AG09309 (cell line): ENCODE measurements at places on chromosomes 6 and 20.
A peak's percentile ranks its signal among the peaks of the same experiment; 100 is the strongest.

GRCh38 chr6:138026342-138026741 lies 80.9 kb downstream of the PERP start:
- no peak for DNase-seq

DNA sequence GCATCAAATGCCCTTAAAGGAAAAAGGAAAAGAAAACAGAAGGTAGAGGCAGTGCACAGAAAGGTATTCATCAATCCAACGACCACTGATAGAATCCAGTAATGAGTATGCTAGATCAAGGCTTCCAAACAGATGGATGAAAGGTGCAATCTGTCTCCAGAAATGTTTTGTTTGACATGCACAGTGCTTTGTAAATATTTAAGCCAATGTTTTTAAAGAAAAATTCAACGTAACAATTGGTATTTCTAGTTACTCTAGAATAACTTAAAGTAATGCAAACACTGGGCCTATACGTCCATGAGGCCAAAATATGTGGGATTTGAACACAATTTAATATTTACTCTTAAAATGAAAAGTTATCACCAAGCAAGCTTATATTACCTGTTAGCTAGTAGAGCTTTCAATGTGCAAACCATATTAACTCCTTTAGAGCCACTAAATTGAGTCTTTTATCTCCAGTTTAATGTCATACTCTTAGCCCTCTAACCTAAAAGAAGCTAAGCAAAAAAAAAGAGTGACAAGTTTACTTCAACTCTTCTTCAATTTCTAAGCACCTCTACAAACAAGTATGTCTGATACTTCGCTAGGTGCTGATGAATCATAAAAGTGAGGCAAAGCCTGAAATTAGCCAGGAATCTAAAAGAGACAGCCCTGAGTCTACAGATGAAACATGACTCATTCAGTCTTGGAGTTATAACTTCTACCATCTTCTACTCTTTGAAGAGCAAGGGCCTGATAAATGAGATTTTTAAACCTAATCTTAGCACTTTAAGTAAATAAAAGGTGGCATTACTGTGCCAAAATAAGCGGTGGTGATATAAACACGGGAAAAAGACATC lies 169.8 kb downstream of the PTPRK start:
- DNase-seq = no peak

DNA sequence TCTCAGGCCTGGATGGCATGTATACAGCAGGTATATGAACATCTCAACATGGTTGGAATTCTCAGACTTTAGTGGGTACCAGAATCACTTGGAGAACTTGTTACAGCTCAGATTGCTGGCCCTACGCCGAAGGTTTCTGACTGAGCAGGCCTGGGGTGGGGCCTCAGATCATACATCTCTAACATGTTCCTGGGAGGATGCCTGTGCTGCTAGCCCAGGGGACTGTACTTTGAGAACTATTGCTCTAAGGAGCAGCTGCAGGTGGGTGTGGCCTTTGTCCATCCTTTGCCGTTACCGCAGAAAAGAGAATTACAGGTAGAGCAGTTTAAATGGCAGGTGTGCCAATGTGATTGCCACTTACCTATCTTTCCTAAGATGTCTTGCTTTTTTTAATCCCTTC lies 310.5 kb upstream of the JAG1 start:
- DNase-seq = no peak

GRCh38 chr6:73521351-73521985 lies 636 bp upstream of the EEF1A1 start:
- peak; percentile 59 for DNase-seq

GRCh38 chr6:166930354-166930891 lies 25.9 kb downstream of the RNASET2 start:
- DNase-seq = no peak

DNA sequence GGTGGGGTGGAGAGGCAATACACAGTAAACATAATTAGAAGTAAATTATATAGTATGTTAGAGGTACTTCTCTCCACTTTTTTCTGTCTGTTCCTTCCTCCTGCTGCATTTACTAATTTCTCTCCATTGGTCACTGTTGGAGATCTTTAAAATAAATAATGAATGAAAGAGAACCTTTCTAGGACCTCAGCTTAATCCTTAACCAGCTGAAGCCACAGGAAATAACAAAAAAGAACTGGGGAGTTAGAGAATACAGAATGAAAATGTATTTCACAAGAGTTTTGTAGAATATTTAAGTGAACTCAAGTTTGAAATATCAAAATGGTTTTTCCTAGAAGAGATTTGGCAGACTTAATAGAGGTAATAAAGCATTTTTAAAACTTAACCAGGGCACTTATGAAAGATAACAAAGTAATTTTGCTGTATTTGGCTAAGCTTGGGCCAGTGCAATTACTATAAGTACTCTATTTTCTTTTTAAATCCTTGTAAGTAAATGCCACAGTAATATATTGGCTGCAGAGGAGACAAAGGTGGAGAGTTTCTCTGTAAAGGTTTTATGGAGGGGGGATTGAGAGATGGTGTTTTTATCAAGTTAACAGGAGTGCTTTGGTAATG lies 405.0 kb downstream of the CDKAL1 start:
- DNase-seq = no peak

DNA sequence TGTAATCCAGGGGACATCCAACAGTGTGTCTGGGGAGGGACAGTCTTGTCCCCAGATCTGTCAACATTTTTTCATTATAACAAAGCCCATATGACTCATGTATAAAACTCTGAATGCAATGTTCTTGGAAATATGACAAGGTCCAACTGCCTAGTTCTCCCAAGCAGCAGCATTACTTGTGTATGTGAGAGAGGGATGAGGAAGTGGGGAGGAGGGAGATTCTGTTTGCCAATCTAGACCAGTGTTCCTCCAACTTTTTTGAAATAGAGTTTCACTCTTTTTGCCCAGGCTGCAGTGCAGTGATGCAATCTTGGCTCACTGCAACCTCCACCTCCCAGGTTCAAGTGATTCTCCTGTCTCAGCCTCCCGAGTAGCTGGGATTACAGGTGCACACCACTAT lies 394.8 kb downstream of the DHX35 start:
- no peak for DNase-seq

DNA sequence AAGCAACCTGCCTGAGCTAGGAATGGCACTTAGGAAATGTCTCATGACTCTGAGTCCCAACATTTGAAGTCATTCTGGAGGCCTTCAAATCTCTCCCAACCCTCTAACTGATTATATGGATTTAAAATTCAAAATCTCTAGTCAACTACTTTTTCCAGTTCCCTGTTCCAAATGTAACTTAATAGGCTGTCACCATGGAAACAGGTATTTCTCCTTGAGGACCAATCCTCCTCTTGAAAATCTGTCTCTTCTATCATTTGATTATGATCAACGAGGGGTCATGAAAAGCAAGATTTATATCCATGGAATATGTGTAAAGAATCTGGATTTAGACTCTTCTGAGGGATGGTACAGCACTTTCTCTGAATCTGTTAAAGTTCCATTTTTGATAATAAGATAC lies 127.3 kb upstream of the DTNBP1 start:
- no peak for DNase-seq

DNA sequence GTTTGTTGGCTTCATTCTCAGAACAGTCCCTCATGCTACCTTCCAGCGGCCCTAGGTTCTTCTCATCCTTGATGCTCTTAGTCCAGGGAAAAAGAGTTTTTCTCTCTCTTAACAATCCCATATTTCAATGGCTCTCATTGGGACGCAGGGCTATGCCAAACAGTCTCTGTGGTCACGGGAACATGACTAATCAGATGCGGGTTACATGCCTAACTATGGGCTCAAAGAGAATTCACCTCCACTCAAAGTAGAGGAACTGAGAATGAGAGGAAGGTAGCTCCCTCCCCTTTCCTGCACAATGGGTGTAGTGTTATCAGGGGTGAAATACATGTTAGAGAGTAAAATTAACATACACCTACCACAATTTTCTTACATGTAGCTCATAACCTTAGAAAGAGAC lies 18.1 kb upstream of the ATRN start:
- DNase-seq = no peak

- no peak for DNase-seq
Observed at GRCh38 chr6:23647045-23647444, 479.0 kb upstream of the NRSN1 start.

DNA sequence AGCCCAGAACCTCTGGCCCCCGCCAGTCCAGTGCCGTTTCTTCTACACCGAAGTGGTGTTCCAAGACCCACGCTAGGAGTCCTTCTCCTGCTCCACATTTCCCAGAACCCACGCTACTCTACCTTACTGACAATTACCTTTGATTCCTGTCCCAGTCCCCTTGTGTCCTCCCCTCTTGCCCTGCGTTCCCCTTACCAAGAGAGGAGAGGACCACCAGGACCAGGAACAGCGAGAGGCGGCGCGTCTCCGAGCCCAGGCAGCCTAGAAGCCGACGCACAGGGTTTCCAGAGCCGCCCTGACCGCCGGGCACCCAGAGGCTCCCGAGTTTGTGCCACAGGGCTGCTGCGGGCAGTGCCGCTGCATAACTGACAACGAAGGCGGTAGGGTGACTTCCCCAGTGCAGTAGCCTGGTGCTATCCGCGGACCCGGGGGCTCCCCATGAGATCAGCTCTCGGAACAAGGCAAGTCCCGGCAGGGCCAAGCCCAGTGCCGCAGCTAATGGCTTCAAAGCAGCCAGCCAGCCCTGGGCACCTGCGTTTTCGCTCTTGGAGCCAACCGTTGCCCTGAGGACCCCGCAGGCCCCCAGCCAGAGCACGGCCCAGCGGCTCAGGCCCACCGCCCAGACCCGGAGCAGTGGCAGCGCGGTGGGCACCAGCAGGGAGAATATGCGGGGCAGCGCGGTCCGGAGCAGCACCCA lies 512 bp downstream of the TAP1 start:
- no peak for DNase-seq

DNA sequence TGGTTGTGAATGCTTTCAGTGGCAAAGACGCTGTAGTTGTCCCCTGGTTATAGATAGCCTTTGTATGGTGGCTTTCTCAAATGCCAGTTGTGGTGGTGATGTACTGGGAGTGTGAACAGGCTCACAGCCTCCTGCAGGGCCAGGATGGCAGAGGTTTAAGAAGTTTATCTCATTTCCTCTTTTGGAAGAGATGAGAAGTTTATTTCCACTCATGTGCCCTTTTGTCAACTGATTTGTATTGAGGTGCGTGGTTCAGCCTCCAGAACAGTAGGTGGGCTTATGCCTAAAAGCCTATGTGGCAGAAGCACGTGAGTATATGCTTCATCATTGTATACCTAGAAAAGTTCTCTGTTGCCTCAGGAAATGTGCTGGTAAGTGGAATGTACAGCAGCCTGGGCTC lies 13.7 kb upstream of the ZFP57 start:
- DNase-seq = no peak

DNA sequence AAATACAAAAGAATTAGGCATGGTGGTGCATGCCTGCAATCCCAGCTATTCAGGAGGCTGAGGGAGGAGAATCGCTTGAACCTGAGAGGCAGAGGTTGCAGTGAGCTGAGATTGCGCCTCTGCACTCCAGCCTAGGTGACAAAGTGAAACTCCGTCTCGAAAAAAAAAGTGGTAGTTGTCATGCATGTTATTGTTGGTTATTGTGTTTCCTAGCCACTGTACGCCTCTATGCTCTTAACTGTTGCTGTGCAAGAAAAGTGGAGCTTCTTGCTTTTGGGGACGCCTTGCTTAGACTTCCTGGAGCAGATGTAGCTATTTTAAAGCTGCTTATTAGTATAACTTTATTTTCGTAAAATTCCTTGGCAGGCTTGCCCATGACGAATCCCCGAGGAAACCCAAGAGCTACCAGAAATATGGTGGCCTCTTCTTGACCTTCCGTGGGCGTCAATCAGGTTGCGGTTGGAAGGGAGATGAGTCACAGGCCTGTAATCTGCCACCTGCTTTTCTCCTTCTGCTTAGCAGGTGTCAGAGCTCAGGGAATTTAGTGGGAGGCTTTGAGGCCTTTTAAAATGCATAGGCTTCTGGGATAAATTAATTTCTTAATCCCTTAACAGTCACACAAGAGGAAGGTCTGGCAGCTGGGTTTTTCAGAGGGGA lies 17.3 kb downstream of the GABRR2 start:
- DNase-seq = peak; percentile 74

GRCh38 chr20:51463998-51464397 lies 78.5 kb downstream of the NFATC2 start:
- no peak for DNase-seq

- no peak for DNase-seq
Observed at GRCh38 chr6:5679270-5679669, 327.5 kb downstream of the NRN1 start.

DNA sequence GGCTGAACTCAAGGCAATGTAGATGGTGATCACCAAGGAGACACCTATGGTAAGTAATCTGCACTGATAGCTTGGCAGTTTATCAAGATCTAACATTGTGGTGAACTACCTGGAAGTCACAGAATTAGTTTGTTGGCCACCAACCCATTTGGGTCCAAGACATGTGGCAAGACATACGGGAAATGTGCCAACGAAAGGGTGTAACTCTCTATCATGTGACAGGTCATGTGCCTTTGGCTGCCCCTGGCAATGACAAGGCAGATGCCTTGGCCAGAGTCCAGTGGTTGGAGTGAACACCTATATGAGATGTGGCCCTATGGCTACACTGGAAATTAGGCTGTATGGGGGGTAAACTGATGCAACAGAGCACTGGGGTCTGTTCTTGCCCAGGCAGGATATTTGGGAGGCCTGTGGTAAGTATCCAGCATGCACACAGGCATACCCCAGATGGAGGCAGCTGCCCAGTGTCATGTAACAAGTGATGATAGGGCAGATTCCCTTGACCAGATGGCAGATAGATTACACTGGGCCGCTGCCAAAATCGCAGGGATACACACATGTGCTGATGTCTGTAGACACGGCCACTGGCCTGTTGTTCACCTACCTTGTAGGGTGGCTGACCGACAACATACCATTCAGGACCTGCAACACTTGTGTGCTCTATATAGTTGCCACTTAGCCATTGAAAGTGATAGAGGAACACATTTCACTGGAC lies 35.5 kb upstream of the HSF2 start:
- DNase-seq = no peak

DNA sequence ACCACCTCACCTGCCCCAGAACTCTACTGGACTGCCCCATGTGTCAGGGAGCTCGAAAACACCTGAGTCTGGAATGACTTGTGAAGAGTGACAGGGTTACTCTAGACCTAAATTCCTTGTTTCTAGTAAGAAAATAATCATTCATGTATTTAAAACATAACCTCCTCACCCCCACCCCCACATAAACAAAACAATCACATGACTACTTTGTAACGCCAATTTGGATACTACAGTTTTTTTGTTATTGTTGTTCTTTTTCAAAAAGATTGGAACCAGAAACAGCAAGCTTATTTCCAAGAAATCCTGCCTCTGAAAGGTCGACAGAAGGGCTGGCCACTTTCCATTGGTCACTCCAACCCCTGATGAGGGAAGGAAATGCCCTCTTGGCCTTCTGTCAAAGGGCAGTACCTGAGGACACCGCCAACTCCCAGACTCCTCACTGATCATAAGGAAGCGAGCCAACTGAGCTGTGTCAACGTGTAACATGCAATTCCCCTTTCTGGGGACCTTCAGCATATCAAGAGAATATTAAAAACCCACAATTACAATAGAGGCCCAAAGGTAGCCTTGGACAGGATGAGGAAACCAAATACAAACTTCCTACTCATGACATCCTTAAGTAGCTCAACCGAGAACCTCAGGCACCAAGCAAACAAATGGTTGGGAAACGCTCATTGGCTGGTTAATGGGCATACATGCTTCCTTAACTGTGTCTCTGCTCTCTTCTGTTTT lies 2.6 kb downstream of the MCUR1 start:
- no peak for DNase-seq
